ENCODE measurements at places on chromosomes 11 and 22.

- DNase-seq: no peak
Observed at GRCh38 chr11:47506795-47507562, 46.0 kb downstream of the CELF1 start.

DNA sequence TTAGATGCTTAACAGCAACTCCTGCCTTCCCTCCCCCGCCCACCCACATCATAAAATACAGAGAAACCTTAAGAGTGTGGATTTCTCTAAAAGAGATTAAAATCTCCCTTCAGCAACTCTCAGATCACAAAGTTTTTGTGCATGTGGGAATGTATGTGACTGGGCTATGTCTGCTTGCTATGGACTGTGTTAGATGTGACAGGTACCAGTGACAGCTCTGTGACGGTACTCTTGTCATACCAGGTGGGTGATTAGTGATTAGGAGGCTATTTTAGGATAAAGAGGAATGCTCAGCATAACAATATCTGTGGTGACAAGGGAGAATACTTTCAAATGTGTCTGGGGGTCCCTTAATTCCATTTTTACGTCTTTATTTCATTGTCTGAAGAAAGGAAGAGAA, 60.2 kb downstream of the SYT9 start:
- DNase-seq: no peak

GRCh38 chr11:125063429-125064043, 431 bp downstream of the SLC37A2 start:
- DNase-seq: no peak

DNA sequence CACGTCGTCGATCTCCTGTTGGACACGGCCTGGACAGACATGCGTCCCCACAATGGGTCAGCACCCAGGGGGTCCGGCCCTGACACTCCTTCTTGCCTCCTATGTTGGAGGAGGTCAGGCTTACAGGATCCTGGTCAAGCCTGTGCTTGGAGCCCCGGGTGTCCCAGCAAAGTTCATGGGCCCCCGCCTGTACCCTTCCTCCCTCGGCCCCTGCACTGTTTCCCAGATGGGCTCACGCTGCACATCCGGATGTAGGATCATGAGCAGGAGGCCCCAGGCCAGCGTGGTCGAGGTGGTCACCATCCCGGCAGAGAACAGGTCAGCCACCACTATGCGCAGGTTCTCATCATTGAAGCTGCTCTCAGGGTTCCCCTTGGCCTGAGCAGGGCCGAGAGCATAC, 3.0 kb downstream of the CYP2D6 start:
- no peak for DNase-seq

DNA sequence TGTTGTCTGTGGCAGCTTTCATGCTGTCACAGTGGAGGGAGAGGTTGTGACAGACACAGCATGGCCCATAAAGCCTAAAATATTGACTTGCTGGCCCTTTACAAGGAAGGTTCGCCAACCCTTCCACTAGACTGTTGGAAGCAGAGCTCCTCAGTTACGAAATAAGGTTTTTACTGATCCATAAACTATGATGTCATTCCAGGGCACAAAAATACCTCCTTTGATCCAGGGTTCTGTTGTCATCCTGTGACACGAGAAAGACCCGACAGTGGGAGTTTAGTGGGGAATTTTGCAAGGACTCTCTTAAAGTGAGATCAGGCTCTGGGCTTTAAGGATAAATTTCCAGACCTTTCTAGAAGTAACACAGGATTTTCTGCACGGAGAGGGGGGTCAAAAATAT, 15.7 kb downstream of the BARX2 start:
- no peak for DNase-seq

GRCh38 chr11:104899226-104899625, 966 bp upstream of the CASP12 start:
- DNase-seq: no peak

- DNase-seq: no peak
Observed at GRCh38 chr11:47948137-47948536, 32.2 kb upstream of the PTPRJ start.

DNA sequence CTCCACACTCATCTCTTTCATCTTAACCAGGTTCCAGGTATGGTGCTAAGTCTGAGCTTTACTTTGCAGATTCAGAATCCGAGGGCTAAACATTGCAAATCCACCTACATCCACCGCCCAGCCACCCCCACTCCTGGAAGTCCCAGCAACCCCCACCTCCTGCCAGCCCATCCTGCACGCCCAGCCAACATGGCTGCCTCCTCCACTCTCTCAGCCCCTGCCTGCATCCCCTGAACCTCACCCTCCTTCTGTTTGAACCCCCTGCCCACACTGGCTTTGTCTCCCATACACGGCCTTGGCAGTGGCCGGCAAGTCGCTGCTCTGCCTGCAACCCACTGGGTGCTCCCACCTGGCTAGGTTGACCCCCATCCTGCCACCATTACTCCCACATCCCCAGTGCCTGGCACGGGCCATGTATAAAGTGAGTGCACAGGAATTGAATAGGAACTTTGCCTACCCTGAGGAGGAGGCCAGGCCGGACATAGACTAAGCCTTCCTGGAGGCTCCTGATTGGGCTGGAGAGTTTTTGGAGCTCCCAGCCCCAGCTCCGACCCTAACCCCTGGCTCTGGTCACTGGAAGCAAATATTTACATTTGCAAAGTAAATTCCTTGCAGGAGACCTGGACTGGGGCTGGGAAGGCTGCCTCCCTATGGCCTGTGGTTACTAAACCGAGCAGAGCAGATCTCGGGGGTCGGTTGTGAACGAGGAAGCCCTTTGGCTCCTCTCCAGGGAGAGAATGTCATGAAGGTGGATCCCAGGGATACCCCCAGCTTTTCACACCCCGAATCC, 14.4 kb downstream of the EMID1 start:
- no peak for DNase-seq

DNA sequence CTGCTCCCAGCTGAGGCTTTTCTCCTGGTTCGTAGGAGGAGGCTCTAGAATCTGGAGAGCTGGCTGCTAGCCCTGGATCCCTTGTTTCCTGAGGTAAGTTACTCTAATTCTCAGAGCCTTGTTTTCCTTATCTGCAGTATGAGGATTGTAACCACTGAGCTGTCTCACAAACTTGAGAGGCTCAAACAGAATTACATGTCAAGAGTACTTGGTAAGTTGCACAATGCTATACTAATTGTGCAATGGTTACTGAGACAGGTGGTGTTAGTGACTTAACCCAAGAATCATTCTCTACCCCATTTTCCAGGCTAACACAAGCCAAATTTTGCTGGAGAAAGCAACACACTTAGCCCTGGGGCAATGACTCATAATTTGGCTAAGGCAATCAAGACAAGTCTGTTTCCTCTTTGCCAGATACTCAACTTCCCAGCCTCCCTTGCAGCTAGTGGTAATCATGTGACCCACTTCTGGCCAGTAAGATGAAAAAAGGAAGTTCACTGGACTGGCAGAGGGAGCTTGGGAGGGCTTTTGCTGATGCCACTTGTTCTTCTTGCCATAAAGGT, 348.0 kb downstream of the TENM4 start:
- no peak for DNase-seq

DNA sequence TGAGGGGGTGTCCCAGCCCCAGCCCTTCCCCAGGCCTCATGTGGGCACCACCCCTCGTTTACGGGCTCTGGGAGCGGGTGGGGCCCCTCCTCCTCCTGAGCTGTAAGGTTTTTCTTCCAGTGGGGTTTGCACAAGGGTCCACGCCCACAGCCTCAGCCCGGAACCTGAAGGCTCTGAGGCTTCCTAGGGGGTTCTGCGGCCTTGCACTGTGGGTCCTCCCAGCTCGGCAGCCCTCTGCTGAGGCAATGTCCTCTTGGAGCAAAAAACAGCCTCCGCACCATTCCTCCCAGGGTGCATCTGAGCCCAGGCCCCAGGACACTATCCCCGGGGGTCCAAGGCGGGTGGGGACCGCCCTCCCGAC, 14.1 kb downstream of the H19 start:
- no peak for DNase-seq

Measured in central memory CD4-positive, alpha-beta T cell (primary cell).